Stimulated activated CD8-positive, alpha-beta memory T cell treated with anti-CD3 and anti-CD28 coated beads, Interleukin-7, amount 100 ng/mL, for 1 hour (primary cell): ENCODE measurements at places on chromosomes 12 and 14.
A peak's percentile ranks its signal among the peaks of the same experiment; 100 is the strongest.

DNA sequence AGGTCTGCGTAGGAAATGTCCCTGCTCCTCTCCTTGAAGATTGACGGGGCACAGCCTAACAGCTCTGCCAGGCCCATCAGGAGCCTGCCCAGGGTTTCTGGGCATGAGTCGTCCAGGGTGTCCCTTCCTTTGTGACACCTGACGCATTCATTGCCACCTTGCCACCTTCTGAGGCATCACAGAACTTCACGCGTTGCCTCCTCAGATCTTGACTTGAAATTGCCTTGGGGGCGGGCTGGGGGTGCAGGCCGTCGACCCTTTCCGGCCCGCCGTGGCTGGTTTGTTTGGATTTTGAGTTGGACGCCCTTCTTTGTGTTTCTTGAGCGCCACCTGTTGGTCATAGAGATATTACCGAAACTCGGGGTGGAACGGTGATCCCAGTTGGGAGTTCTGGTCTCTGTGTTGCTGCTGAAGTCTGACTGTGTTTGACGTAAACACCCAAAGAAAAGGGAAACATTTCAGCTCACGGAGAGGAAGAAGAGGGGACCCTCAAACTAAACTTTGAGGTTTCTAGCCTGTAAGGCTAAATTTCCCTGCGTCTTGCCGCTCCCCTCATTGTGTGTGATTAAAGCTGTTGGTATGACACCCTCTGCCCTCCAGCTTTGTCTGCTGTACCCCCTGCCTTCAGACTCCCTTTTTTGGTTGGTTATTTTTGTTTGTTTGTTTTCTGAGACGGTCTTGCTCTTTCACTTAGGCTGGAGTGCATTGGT, 44.6 kb downstream of the MLXIP start:
- peak; percentile 50 for DNase-seq

DNA sequence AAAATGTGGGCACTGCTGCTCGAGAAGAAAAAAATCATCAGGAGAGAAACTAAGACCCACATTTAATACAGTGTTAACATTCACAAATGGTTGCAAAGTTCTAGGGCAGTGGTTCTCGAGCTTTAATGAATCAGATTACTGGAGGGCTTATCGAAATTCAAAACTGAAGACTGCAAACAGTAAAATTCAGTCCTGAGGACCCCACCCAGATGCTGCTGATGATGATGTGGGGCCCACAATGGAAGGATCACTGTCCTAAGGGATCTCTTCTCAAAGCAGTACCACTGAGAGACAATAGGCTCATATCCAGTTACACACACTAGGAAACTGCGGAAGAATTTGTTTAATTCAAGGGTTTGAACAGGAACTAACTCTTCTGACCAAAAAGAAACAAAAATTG, 31.4 kb downstream of the DICER1 start:
- DNase-seq = no peak

- DNase-seq = no peak
Measured at GRCh38 chr12:22254478-22254877, 80.0 kb downstream of the ST8SIA1 start.

- no peak for DNase-seq
Measured at GRCh38 chr14:28143316-28143715, 623.3 kb upstream of the FOXG1 start.

- no peak for DNase-seq
Measured at GRCh38 chr12:22821985-22822384, 197.0 kb downstream of the ETNK1 start.

GRCh38 chr12:48002773-48003218, 1.5 kb downstream of the COL2A1 start:
- DNase-seq = no peak

GRCh38 chr12:97335115-97335514, 127.5 kb upstream of the RMST start:
- no peak for DNase-seq

DNA sequence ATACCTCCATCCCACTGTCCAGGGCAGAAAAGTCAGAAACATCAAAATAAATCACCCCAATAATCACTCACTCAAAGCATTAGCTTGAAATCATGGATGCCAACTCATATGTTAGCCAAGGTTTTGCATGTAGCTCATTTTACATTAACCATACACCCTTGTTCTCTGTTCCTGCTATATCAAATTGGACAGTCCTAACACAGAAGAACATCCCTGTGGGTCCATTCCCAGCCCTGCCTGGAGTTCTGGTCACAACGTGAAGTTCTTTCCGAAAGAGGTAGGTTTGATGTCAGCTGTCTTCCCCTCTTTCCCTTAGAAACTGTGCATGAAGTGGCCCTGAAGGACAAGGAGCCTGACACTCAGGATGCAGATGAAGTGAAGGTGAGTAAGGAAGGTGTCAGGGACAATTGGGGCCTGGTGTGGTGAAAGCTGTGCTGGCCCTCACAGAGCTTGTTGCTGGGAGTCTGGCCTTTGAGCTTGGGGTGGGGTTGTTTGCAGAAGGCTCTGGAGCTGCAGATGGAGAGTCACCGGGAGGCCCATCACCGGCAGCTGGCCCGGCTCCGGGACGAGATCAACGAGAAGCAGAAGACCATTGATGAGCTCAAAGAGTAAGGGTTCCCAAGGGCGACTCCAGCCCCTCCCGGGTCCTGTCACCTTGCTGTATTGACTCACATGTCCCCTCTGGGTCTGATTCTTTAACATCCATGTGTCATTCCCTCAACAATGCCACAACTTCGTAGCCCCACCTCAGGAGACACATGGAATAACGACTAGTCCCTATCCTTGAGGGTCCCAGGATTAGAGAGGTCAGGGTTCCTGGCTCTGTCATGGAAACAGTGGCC, 15.0 kb upstream of the PIP4K2C start:
- DNase-seq = no peak

GRCh38 chr14:104555430-104556255, 23.9 kb upstream of the C14orf180 start:
- no peak for DNase-seq

DNA sequence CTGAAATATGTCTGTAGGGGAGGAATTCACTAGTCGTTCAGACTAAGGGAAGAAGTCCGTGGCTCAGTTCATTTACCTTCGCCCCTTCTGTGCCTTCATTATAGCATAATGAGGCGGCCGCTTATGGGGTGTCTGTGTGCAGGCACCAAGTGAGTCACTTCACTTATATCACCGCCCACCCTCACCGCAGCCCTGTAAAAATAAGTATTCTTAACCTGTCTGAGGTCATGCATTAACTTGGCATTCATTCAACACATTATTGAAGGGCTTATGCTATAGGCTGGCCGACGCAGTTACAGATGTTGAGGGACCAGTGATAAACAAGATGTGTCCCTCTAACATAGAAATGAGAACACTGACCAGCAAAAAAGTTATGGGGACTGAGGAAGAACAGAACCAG, 47.7 kb upstream of the PTCSC3 start:
- DNase-seq = no peak

GRCh38 chr12:77777274-77777673, 53.4 kb upstream of the NAV3 start:
- DNase-seq = no peak

DNA sequence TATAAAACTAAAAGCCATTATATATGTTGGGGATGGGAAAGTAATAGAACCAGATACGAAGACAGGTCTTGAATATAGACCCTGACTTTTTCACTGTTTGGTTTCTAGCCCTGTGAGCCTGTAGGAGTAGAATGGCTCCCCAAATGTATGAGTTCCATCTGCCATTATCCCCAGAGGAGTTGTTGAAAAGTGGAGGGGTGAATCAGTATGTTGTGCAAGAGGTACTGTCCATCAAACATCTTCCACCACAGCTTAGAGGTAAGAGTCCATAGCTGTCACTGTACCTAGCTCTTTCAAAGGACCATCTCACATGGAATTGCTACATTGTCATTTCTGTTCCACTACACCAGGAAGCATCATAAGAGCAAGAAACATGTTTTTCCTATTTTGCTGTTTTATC, 1.1 kb downstream of the NCAPD2 start:
- DNase-seq = no peak

DNA sequence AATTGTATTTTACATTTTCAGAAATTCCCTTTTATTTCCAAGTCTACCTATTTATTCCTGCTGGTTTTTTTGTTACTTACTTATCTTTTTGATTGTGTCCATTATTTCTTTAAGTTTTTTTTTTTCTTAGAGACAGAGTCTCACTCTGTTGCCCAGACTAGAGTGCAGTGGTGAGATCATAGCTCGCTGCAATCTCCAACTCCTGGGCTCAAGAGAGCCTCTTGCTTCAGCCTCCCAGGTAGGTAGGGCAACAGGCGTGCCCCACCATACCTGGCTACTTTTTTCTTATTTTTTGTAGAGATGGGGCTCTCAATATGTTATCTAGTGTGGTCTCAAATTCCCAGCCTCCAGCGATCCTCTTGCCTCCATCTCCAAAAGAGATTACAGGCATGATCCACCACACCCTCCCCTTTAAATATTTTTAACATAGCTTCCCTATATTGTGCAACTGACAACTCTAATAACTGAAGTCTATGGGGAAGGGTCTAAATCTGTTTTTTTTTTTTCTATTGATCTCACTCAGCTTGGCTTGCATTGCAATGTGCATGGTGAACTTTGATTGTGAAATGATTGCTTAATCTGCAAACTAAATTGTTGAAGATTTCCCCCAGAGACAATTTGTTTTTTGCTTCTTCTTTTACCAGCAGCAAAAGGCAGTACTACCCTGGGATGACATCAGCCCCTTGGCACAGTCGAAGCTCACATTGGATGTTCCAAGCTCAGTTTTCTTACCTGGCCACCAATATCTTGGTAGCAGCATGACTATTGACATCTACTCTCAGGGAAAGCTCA, 25.7 kb upstream of the COCH start:
- DNase-seq = no peak

- no peak for DNase-seq
Measured at GRCh38 chr14:105397350-105397931, 897 bp upstream of the TEX22 start.

DNA sequence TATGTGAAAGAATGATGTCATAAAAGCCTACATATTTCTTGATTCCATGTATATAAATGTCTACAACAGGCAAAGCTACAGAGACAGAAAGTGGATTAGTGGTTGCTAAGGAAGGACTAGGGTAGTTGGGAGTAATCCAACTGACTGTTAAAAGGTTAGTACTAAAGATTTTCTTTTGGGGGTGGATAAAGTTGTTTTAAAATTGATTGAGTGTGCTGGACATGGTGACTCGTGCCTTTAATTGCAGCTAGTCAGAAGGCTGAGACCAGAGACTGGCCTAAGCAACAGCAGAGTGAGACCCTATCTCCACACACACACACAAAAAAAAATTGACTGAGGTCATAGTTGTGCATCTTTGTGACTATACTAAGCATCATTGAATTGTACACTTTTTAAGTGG, 234.3 kb downstream of the C12orf50 start:
- no peak for DNase-seq

DNA sequence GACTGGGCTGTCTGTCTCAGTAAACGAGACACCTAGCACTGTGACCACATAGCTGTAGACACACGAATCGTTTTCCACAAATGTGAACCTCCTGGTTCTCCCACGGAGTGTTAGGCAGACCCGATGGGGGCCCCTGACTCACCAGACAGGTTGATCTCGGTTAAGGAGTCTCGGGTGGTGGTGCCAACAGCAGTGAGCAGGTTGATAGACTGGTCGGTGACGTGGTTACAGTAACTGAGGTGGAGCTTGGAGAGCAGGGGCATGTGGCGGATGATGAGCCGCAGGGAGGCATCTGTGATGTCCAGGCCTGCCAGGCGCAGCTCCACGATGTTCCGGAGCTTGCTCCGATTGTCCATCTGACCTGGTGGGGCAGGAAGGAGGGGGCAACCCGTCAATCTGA, 39.8 kb downstream of the RNF34 start:
- DNase-seq = no peak

- DNase-seq = no peak
Measured at GRCh38 chr12:57983146-57983857, 41.9 kb downstream of the ATP23 start.

DNA sequence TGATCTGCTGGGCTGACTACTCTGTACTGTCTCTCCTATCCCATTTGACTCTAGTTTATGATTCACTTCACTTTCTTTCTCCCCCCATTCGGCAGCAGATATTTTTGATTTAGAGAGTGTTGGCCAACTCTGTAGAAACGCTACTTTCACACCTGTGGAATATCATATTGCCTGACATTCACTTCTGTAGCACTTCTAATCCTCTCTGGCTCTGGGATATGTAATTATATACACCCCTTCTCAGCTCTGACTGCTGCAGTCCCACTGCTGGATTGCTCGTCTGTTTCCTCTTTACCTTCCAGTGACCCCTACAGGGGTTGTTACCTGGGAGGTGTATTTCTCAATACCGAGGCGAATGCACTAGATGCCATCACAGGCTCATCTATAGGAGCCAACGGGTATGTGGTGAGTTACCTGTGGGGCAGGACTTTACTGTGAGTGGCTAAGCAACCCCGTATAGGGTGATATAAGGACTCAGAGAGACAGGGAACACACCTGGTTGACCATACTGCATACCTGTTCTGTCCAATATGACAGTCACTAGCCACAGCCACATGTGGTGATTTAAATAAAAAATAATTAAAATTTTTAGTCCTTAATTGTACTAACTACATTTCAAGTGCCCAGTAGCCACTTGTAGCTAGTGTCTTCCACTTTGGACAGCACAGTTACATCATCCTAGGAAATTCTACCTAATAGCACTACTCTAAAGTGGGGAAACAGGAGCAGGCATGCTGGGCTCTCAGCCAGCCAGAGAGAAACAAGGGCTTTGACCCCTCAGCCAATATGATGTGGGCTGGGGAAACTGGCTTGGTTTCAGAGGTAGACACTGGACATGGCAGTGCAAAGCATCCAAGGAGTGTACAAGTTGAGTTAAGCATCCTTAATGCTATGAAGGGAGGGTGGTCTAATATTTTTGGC, 95.0 kb downstream of the C12orf75 start:
- DNase-seq = no peak

- no peak for DNase-seq
Measured at GRCh38 chr12:112752303-112752702, 39.2 kb upstream of the RPH3A start.

- DNase-seq = peak; percentile 67
Measured at GRCh38 chr12:53324779-53325510, 3.5 kb upstream of the AAAS start.

GRCh38 chr12:82414926-82415325, 56.6 kb downstream of the METTL25 start:
- DNase-seq = no peak

- DNase-seq = no peak
Measured at GRCh38 chr12:2679816-2680675, 114.7 kb upstream of the FKBP4 start.
